Stimulated activated CD8-positive, alpha-beta memory T cell treated with anti-CD3 and anti-CD28 coated beads, Interleukin-15, amount 100 ng/mL, for 4 hours (primary cell): ENCODE measurements at places on chromosomes 6 and 20.

GRCh38 chr6:155628306-155628705 is 172.7 kb upstream of the NOX3 start:
- no peak for DNase-seq

DNA sequence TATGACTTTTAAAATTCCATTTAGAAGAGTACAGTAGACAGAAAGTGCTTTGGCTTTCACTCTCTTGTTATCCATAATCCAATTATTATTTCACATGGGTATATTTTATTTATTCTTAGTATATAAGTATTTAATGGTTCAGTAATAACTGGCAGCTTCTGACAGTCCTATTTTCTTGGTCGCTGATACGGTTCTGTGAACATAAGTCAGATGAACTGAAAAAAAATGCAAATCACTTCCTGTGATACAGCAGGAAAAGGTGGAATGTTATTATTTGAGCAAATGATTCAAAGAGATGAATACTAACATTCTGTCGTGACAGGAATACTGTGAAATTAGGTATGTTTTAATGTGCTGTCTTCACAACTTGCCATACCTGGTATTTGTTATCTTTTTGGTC is 132.3 kb downstream of the ARHGAP18 start:
- DNase-seq = no peak

GRCh38 chr20:17461941-17462340 is 69.2 kb downstream of the BFSP1 start:
- DNase-seq = no peak

DNA sequence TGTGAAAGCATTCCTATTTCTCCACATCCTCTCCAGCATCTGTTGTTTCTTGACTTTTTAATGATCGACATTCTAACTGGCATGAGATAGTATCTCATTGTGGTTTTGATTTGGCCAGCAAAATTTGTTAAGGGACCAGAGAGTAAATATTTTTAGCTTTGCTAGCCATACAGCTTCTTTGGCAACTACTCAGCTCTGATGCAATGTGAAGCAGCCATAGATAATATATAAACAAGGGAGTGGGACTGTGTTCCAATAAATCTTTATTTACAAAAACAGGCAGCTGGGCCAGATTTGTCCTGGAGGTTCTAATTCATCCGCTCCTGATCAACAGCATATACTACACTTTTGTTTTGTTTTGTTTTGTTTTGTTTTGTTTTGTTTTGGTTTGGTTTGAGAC is 202.9 kb downstream of the ZNF217 start:
- no peak for DNase-seq
